ENCODE measurements at places on chromosomes 12 and 14.

GRCh38 chr12:5267603-5268423, 164.1 kb upstream of the NTF3 start:
- DNase-seq: peak; percentile 26

GRCh38 chr14:77988970-77989369, 181.2 kb upstream of the NRXN3 start:
- DNase-seq: peak; percentile 97

DNA sequence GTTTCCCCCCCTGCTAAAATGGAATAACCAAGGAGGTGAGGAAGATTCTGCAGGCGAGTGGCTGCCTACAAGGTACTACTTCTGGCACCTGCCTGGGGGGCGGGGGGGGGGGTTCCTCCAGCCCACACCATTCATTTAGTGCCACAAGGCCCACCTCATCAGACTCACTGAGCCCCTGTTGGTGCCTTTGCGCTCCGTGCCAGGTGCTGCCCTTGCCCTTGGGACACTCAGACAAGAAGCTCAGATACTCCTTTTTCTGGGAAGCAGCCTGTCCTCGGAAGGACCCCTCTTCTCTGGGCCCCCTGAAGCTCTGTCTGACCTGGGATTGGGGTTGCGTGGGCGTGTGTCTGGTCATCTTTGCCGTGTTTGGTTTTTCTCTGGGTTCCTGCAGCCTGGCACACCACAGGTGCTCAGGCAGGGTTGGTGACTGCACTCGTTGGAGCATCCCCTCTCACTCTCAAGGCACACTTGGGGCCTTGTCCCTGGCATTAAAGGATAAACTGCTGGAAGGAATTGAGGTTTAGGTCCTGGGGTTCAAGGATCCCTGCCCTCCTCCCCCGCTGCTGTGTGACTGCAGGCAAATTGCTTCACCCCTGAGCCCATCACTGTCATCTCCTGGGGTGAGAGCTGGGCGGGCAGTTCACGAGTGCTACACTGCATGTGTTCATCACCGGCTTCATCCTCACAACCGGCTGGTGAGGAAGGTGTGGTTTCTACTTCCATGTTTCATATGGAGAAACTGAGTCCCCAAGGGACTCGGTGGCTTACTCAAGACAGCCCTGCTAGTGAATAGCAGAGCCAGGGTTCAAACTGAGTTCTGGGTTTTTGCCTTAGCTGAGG, 16.9 kb downstream of the FAM222A start:
- no peak for DNase-seq

GRCh38 chr14:55190906-55191202, 531 bp downstream of the DLGAP5 start:
- DNase-seq: no peak

- no peak for DNase-seq
Observed at GRCh38 chr14:75081660-75082229, 12.3 kb downstream of the ZC2HC1C start.

GRCh38 chr14:21078726-21079125, 8.6 kb downstream of the ARHGEF40 start:
- no peak for DNase-seq

- DNase-seq: no peak
Observed at GRCh38 chr14:85016496-85016895, 513.4 kb upstream of the FLRT2 start.

DNA sequence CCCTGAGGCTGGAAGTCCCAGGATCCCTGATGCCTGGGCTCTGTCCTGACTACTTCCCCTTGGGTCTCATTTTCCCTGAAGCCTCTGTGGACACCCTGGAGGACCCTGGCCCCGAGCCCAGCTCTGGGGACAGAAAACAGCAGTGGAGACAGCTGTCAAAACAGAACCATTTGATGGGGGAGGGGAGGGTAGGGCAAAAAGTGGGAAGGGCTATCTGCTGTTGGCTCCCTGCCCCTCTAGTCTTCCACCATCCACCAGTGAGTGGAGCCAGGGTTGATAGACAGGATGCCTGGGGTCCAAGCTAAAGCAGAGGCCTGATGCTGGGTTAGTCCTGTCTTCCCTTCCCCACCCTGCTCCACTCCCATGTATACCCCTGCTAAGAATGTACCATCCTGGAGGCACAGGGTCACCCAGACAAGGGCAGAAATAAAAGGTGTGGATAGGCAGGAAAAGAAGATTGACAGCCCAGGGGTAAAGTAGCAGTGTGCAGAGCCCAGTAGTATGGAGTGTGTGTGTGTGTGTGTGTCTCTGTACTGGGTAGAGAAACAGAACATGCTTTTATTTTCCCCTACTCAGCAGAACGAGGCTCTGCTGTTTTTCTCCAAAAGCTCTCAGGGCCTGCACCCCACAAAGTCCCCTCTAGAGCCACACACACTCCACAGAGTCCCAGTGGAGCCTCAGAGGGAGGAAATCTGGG, 9.8 kb downstream of the ZNF385A start:
- DNase-seq: no peak

- DNase-seq: no peak
Observed at GRCh38 chr14:31660191-31660590, 99.0 kb downstream of the NUBPL start.

- DNase-seq: no peak
Observed at GRCh38 chr12:132444283-132444682, 45.7 kb upstream of the FBRSL1 start.

GRCh38 chr12:3803865-3804472, 51.1 kb upstream of the CRACR2A start:
- DNase-seq: peak; percentile 42

DNA sequence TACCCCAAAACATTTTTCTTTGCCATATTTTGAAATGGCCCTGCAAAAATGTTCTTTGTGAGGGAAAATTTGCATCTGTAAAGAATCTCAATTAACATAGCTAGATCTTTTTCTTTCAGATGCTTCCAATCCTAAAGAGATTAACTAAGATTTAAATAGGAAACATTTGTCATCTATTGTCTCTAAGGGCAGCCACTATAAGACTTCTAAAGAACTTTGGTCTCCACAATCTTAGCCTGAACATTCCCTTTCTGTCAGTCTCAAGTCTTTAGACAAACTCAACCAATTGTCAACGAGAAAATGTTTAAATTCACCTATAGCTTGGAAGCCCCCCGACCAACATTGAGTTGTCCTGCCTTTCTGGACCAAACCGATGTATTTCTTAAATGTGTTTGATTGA, 71.1 kb upstream of the RASSF8 start:
- DNase-seq: no peak

DNA sequence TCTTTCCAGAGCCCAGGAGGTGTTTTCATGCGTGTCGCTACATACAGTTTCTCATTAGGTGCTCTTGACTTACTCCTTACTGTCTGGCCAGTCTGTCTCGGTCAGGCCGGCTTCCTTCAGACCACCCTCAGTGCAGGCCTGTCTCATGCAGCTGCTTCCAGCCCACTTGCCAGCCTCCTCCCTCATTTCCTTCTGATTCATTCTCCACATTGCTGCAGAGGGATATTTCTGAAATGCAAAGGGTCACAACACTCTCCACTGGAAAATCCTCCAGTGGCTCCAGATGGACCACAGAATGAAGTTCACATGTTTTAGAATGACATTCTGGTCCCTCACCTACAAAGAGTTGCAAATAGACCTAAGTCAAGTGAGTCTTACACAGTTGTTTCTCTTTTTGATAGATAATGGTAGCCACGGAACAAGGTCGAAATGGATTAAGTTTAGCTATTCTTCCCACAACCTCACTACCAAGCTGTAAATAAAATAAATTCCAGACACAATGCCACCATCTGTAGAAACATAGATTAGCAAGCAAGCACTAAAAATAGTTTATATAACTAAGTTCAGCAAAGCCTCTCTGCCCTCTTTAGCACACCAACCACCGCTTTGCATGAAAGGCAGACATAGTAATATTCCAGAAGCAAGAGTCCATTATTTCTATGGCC, 146.9 kb downstream of the ESR2 start:
- DNase-seq: peak; percentile 63

GRCh38 chr12:32298917-32299316, 100.4 kb upstream of the FGD4 start:
- DNase-seq: no peak

GRCh38 chr12:20213723-20214625, 154.4 kb upstream of the PDE3A start:
- DNase-seq: peak; percentile 13

GRCh38 chr12:28459481-28459880, 269.2 kb downstream of the CCDC91 start:
- no peak for DNase-seq

DNA sequence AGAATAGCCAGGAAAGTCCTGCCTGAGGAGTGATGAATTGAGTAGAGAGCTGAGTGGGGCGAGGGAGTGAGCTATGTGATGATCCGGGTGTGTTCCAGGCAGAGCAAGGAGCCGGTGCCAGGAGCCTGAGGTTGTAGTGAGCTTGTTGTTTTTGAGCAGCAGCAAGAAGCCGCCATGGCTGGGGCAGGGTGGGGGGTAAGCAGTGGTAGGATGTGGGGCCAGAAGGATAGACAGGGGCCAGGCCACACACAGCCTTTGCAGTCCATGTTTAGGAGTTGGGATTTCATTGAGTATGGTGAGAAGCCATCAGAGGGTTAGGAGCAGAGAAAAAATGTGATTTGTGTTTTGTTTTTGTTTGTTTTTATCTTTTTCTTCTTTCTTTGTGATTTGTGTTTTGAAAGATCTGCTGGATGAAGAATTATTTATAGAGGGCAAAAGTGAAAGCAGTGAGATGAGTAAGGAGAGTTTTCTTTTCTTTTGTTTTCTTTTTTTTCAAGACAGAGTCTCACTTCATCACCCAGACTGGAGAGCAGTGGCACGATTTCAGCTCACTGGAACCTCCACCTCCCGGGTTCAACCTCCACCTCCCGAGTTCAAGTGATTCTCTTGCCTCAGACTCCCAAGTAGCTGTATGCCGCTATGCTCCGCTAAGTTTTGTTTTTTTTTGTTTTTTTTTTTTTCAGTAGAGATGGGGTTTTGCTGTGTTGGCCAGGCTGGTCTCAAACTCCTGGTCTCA, 92.3 kb upstream of the BCAT1 start:
- no peak for DNase-seq

GRCh38 chr12:81295251-81295650, 217.4 kb downstream of the ACSS3 start:
- no peak for DNase-seq

DNA sequence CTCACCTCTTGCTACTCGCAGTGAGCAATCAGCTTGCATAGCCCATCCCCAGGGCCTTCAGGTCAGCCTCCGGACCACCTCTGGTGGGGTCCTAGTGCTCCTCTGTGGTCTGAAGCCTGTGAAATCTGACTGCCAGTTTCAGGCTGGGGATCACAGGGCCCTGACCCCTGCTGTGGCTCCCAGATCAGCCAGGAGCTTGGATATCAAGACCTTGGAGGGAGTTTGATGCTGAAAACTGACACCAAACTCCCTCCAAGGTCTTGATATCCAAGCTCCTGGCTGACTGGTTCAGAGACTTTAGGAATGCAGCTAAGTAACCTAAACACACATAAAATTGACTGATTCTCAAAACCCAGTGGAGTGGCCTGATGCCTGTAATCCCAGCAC, 19.8 kb upstream of the DHRS4 start:
- DNase-seq: no peak

DNA sequence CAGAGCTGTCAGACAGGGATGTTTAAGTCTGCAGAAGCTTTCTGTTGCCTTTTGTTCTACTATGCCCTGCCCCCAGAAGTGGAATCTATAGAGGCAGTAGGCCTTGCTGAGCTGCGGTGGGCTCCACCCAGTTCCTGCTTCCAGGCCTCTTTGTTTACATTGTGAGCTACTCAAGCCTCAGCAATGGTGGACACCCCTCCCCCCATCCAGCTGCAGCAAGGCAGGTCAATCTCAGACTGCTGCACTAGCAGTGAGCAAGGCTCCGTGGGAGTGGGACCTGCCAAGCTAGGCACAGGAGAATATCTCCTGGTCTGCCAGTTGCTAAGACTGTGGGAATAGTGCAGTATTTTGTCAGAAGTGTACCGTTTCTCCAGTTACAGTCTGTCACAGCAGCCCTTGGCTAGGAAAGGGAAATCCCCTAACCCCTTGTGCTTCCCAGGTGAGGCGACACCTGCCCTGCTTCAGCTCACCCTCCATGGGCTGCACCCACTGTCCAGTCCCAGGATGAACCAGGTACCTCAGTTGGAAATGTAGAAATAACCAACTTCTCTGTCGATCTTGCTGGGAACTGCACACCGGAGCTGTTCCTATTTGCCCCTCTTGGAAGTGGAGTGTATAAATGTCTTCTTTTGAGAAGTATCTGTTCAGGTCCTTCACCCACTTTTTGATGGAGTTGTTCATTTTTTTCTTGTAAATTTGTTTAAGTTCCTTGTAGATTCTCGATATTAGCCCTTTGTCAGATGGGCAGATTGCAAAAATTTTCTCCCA, 213.5 kb upstream of the SLC38A2 start:
- peak; percentile 77 for DNase-seq

DNA sequence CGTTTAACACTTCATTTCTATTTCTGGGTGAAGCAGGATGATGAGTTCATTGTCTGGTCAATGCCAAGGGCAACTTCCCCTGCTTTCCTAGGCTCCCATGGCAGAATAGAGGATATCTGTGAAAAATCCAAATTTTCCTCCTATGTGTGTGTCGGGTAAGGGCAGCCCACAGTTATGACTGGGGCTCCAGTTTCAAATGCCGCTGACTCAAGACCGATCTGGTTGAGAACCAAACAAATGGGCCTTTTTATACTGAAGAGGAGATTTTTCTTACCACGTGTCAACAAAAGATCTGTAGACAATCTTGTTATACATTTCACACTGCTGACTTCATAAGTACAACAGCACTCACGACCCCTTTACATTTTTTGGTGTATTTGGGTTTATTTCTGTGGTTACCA, 120.8 kb downstream of the CHST11 start:
- DNase-seq: peak; percentile 95

- peak; percentile 74 for DNase-seq
Observed at GRCh38 chr12:3122841-3123678, 45.9 kb downstream of the TSPAN9 start.

GRCh38 chr12:108589028-108589839, 8.7 kb downstream of the TMEM119 start:
- peak; percentile 47 for DNase-seq

DNA sequence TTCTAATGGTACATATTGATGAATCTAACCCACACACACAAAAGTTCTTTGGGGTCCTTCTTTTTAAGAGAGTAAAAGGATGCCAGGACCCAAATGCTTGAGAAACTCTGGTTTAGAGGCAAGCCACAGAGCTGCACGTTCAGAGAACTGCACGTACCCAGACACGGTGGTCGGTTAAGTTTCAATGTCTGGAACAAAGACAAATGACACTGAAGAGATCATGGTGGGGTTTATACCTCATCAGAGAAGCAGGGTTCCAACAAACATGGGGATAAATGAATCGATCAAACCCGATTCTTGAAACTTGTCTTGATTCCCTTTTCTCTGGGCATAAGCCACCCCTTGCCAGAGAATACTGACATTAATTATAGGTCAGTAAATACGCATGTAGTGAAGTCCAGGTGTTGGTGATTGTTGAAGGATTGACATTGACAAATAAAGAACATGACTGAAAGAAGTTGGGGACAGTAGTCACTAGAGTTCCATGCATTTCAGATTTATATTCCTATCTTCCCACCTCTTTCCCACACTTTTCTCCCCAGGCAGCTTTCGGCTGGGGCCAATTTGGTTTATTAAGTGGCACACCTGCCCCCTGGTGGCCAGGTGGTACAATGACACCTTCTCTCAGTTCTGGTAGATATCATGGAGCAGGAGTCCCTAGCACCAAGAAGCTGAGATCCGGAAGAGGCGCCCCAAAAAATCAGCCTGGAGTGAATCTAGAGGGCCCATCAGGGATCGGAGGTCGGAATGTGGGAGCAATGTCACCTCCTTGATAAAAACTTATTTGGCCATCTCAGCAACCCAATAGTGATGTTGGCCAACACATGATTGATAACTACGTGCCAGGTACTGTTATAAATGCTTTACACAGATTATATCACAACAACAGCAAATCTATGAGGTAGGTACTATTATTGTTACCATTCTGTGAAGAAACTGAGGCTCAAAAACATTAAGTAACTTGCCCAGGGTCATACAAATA, 17.8 kb upstream of the HDAC7 start:
- DNase-seq: no peak

- DNase-seq: no peak
Observed at GRCh38 chr12:27952510-27952909, 20.0 kb downstream of the PTHLH start.
